ENCODE measurements at places on chromosomes 4 and X.

GRCh38 chr4:170025523-170026252 is 507 bp downstream of the MFAP3L start:
- DNase-seq: no peak

- no peak for DNase-seq
Measured at GRCh38 chr4:81060587-81061343, 30.3 kb downstream of the BMP3 start.

DNA sequence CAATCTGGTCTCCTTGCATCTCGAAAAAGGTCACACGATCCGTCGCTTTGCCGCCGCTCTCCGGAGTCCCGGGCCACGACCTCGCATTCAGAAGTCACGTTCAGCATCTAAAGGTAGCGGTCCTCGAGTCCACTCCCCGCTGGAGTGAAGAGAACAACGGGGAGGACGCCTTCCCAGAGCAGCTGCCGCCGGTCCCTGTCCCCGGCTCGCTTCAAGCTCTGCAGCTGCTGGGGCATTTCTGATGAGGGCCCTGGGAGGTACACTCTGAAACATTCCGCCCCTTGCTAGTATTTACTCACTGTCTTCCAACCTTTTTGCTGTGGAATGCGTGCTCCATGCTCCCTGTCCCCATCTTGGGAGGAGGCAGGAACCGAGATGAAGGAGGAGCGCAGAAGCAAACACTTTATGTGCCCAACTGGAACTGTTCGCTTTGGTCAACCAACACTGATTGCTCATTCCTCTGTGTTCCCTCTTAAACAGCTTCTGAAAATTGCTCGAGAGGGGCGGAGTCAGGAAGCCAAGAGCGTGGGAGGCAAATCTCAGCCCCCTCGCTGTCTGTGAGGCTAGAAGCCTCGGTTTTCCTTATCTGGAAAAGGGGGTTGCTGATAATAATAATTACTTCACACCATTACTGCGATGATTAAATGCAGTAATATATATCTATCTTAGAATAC is 6.4 kb upstream of the VAMP7 start:
- no peak for DNase-seq

DNA sequence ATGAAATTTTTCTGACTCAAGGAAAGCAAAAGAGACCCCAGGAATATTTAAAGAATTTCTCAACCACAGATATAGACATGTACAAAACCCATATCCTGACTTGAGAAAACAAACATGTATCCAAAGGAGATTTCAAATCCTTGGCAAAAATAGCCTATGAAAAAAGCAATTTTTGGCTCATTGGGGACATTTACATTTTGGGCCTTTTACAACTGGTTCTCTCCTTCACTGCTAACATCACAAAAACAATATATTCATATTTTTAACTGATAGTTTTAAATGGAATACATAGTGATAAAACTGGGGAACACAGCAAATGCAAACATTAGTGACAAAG is 65.0 kb downstream of the SH3RF1 start:
- DNase-seq: no peak

DNA sequence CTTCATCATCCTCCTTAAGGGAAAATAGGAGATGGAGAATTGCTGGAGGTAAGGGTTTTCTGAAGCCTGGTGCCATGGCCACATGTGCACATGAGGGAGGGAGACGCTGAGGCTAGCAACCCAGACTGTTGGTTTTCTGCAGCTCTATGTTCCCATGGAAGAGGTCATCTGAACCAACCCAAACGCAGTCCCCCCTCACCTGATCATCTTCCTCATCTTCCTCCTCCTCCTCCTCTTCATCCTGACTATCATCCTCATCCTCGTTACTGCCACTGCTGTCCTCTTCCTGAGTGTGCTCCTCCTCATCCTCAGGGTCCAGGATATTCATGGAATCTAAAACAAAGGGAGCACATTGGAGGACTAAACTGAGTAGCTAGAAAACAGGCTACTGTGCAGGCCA is 124.6 kb downstream of the HUWE1 start:
- no peak for DNase-seq

GRCh38 chr4:183905593-183906488 is 734 bp downstream of the STOX2 start:
- DNase-seq: no peak

- no peak for DNase-seq
Measured at GRCh38 chr4:88659055-88659889, 38.4 kb downstream of the NAP1L5 start.
